ENCODE measurements at places on chromosomes 1 and 21.

DNA sequence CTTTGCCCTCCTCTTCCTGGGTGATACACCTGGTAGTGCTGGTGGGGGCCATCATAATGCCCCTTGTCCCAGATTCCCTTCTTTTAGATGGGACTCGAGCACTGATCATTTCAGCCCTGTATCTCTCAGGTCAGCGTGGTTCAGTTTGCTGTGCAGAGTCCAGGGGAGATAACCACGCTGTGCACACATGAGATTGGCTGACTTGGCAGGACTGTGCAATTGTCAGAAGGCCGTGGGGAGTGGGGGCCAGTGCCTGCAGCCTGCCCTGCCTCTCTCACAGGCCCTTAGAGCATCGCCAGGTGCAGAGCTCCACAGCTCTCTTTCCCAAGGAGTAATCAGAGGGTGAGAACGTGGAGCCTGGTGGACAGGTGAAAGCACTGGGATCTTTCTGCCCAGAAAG is 15.2 kb downstream of the EPHX1 start:
- H3K36me3 ChIP-seq: peaks cover 3% of the 10 kb centered on the region
- H3K27me3 ChIP-seq: no peaks in the 10 kb centered on the region
- H3K4me1 ChIP-seq: no peaks in the 10 kb centered on the region
- H3K4me3 ChIP-seq: no peak overlapping the region
- DNase-seq: no peak

- DNase-seq: no peak
- H3K36me3 ChIP-seq: peaks cover 6% of the 10 kb centered on the region
- H3K4me3 ChIP-seq: no peak overlapping the region
- no peak overlapping the region for H3K27ac ChIP-seq
- no peaks in the 10 kb centered on the region for H3K4me1 ChIP-seq
- no peaks in the 10 kb centered on the region for H3K27me3 ChIP-seq
Observed at GRCh38 chr1:46315669-46316403, 12.3 kb downstream of the UQCRH start.

GRCh38 chr1:164466429-164466828 is 92.6 kb upstream of the PBX1 start:
- H3K27ac ChIP-seq: no peak overlapping the region
- H3K27me3 ChIP-seq: no peaks in the 10 kb centered on the region
- no peak for DNase-seq
- no peaks in the 10 kb centered on the region for H3K36me3 ChIP-seq
- no peak overlapping the region for H3K4me3 ChIP-seq
- no peaks in the 10 kb centered on the region for H3K4me1 ChIP-seq

DNA sequence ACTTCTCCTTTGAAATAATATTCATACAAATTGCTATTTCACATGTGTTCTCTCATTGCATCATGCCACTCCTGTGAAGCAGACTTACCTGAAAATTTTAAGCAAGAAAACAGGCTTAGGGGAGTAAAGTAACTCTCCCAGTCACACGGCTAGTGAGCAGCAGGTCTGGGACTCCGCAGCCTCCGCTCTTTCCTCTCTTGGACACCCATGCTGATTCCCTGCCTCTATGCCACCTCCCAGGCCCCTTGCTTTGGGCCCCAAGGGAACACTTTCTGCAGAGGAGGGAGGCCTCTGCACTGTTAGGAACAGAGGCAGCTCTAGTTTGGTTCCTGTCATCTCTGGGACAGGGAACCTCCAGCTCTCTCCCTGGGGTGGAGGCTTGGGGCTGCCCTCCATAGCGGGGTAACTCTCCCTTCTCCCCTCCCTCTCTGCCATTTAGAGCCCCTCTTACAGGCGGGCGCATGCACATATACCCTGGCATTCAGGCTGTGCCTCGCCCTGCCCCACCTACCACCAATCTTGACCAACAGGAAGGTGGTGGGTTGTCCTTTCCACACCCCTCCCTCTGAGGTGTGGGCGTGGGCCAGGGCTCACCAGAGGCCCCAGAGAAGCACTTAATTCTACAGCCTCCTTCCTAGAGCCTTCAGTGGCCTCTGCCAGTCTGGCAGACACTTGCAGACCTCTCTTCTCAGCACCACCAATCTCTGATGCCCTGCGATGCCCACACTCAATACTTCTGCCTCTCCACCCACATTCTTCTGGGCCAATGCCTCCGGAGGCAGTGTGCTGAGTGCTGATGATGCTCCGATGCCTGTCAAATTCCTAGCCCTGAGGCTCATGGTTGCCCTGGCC is at the start of gene RXFP4:
TSS of gene RXFP4 (plus strand) at position 646 of the 852 bp plus-strand sequence. CDS start at position 718, 72 bp downstream.
- H3K27me3 ChIP-seq: no peaks in the 10 kb centered on the region
- H3K36me3 ChIP-seq: no peaks in the 10 kb centered on the region
- no peak for DNase-seq
- peak within 1 kb of the TSS; percentile 91 for H3K27ac ChIP-seq
- peak within 1 kb of the TSS; percentile 12 for H3K4me3 ChIP-seq

GRCh38 chr1:161192476-161193465 is 6.1 kb downstream of the ADAMTS4 start:
- no peak for DNase-seq
- peak overlapping the region; percentile 57 for H3K27ac ChIP-seq
- H3K4me3 ChIP-seq: peak overlapping the region; percentile 49
- no peaks in the 10 kb centered on the region for H3K27me3 ChIP-seq
- no peaks in the 10 kb centered on the region for H3K36me3 ChIP-seq

- H3K36me3 ChIP-seq: no peaks in the 10 kb centered on the region
- peaks cover 28% of the 10 kb centered on the region for H3K4me1 ChIP-seq
- peak overlapping the region; percentile 2 for H3K27ac ChIP-seq
- H3K4me3 ChIP-seq: peak overlapping the region; percentile 89
- no peak for DNase-seq
Observed at GRCh38 chr21:44965251-44966022, 25.6 kb downstream of the SLX9 start.

GRCh38 chr1:17892225-17892624 is 137.1 kb downstream of the ACTL8 start:
- H3K36me3 ChIP-seq: no peaks in the 10 kb centered on the region
- no peak for DNase-seq
- H3K27ac ChIP-seq: no peak overlapping the region

GRCh38 chr1:244099258-244099930 is 48.3 kb downstream of the ZBTB18 start:
- H3K4me3 ChIP-seq: no peak overlapping the region
- no peak for DNase-seq
- peaks cover 67% of the 10 kb centered on the region for H3K27me3 ChIP-seq
- H3K4me1 ChIP-seq: peaks cover 7% of the 10 kb centered on the region

- H3K4me3 ChIP-seq: no peak overlapping the region
- DNase-seq: no peak
- no peaks in the 10 kb centered on the region for H3K36me3 ChIP-seq
- H3K27ac ChIP-seq: no peak overlapping the region
Observed at GRCh38 chr1:220067269-220068204, 21.2 kb upstream of the EPRS1 start.
